NCI-H345 (cell line): ENCODE measurements at places on chromosomes 7 and 10.

- no peak for DNase-seq
Observed at GRCh38 chr10:51654918-51655317, 44.5 kb downstream of the CSTF2T start.

DNA sequence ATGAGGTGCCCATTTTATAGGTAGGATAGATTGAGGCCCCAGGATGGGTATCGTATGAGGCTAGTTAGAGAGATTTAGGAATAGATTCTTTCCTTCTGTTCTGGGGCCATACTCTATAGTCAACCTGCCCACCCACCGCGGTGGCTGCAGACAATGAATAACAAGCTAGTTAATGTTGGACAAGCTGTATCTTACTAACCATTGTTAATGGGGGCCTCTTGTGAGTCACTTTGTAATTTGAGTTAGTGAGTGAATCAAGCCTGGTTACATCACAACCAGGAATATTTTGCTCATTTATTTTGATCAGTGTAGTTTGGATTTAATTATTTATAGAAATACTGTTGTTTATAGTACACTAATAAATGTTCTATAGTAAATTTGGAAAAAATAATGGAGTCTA, 7.3 kb downstream of the SORCS3 start:
- no peak for DNase-seq

DNA sequence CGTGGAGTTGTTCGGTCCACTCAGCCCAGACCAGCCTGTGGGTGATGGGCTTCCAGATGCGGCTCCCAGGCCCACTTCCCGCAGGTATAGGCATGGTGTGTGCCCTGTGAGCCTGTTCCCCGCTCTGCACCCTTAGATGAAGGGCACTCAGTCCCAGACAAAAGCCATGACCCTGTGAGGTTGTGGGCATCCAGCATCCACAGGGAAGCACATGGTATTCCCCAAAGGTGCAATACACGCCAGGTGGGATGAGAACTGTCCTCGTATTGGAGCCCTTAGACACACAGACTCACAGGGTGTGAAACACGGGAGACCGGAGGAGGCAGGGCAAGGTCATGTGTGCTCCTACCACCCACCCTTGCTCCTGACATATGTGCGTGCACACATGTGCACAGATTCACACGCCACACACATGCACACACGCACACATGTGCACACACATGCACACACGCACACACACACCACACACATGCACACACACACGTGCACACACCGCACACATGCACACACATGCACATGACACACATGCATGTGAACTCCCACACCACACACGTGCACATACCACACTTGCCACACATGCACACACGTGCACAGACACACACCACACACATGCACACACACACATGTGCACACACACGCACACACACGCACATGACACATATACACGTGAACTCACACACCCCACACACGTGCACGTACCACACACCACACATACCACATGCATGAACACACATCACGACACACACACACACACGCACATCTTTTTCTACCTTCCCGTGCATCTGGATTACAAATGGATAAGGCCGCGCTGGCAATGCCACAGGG, 319.4 kb downstream of the WDR37 start:
- no peak for DNase-seq

DNA sequence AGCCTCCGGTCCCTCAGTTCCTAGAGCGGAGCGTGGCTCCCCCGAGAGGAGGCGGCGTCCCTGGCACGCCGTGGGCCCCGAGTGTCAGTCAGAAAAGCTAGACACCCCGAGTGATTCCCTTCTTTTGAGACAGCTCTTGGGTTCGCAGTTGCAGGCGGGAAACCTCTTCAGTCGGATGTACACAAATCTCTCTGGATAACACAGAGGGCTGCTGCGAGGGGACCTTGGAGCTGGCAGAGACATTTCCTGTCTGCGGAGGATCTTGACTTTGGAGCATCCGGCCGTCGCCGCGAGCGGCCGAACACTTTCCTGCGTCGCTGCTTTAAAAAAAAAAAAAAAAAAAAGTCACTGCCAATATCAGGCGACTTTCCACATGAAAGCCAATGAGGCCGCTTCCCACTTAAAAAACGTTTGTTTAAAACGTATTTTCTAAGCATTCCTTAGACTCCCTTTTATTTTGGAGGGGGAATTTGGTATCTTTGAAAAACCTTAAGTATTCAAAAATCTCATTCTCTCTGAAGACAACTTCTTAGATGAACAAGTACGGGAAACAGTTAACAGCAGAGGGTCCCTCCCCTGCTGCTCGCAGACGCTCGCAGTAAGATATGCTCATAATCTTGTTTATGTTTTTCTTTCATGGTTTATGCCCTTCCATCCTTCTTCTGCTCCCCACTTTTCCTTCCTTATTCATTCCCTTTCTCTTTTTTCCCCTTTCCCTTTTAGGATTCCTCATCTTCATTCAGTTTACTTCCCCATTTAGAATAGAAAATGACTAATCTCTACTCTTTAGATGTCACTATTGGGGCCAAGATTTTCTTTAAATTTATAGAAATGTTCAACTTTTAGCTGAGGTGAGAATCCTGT, 10.0 kb downstream of the HHEX start:
- peak; percentile 5 for DNase-seq

GRCh38 chr10:103942866-103943265, 24.1 kb upstream of the SLK start:
- no peak for DNase-seq

- DNase-seq, result no peak
Observed at GRCh38 chr7:80722616-80723195, 84.3 kb downstream of the CD36 start.

- DNase-seq, result no peak
Observed at GRCh38 chr7:12004581-12004980, 172.6 kb upstream of the THSD7A start.

DNA sequence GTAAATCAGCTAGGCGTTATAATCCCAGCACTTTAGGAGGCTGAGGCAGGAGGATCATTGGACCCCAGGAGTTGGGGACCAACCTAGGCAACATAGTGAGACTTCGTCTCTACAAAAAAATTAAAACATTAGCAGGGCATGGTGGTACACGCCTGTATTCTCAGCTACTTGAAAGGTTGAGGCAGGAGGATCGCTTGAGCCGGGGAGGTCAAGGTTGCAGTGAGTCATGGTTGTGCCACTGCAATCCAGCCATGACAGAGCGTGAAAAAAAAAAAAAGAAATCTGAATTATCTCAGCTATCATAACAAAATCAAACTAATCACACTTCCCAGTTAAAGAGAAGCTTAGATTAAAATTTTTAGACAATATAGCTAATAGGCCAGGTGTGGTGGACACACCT, 35.3 kb downstream of the ATAD1 start:
- no peak for DNase-seq

GRCh38 chr10:95236068-95236903, 42.2 kb downstream of the ACSM6 start:
- DNase-seq, result no peak

- DNase-seq, result no peak
Observed at GRCh38 chr10:91271886-91272285, 51.4 kb downstream of the PCGF5 start.

GRCh38 chr10:21290499-21291160, 234.9 kb downstream of the SKIDA1 start:
- DNase-seq, result no peak

GRCh38 chr7:152859781-152860191, 100.2 kb downstream of the ACTR3B start:
- no peak for DNase-seq

DNA sequence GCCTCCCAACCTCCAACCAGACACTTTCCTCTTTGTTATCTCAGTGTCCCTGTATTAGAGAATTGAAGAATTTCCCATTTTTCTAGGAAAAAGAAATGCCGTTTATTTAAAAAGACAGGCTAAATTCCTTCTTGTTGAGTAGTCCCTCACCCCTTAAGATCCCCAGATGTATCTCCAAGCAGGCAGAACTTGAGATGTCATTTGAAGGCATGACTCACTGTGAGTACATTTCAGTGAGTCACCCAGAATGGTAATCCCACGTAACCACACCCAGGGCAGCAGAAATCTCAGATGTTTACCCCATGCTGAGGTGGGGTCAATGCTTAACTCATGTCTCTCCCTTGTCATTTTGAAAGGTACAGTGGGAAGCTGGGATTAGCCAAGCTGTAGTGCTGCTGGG, 4.4 kb downstream of the ZNF655 start:
- no peak for DNase-seq

DNA sequence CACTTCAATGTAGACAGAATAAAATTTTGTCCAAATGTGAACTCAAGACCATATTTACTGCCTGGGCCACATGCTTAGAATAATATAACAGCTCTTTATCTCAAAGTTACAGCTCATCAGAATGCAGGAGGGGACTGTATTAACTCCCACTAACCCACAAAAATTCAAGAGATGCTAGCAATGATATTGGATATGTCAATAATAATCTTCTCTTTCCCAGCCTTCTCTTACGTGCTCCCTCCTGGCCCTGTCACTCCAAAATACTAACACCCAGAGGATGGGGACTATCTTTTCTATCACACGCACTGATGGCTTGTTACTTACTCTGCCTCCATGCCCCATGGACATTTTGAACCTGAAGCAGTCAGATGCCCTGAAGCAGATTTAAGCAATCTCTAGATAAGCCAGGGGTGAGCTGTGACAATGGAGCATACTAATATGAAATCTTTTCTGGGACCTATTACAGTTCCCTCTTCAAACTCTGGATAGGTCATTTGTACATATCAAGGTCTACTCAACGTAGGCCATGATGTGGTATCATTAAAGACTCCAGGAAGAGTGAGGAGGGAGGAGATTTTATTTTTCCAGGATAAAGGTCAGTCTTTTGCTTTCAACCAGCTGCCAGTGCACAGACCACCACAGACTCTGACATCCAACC, 803.0 kb downstream of the GRM8 start:
- no peak for DNase-seq

DNA sequence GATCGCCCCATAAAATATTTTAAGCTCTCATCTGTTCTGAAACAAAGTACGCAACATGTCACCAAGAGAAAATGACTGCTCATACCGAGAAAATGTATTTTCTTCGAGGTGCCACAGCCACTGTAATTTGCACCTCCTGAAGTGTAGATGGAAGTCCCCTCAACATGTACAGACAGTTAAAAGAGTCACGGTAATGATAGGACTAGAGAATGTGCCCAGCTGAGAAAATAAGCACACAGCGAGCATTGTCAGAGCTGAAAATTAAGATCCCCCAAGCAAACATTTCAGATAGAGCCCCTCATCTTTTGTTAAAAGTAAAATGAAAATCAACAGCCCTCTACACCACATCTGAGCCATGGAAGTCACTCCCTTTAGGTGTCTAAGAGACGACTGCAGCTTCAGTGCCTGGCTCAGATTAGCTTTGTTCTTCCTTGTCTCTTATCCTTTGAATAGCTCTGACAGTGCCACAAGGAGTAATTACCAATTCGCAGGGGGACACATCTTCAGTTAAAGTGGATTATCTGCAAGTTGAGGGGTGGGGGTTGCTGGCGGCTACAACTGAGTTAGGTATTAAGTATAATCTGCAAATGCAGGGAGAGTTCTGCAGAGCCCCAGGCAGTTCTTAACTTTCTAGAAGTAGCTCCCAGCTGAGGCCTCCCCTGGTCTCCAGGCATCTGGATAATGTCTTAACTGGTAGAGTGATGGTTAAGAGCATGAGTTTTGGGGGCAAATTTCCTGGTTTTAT, 222.7 kb upstream of the C7orf33 start:
- no peak for DNase-seq

DNA sequence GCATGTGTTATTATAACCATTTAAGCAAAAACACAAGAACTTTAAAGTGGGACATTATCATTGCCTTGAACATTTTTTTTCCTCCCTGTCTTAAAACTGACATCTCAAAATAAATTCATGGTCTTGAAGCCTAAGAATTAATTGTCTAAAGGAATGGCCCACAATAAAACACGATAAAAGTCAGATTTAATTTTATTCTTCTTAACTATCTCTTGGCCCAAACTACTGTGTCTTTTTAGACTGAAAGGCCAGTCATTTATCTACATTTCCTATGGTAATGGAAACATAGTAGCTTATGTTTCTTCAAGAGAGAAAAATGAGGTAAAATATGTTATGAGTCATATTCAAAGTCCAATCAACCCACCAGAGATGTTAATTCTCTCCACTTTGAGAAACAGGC, 24.4 kb upstream of the ETV1 start:
- DNase-seq, result no peak

GRCh38 chr7:3591944-3592343, 290.9 kb downstream of the SDK1 start:
- no peak for DNase-seq
